NCI-H526 (cell line): ENCODE measurements at places on chromosomes 4 and X.

- no peak for DNase-seq
Measured at GRCh38 chr4:113955411-113955810, 24.0 kb downstream of the ARSJ start.

DNA sequence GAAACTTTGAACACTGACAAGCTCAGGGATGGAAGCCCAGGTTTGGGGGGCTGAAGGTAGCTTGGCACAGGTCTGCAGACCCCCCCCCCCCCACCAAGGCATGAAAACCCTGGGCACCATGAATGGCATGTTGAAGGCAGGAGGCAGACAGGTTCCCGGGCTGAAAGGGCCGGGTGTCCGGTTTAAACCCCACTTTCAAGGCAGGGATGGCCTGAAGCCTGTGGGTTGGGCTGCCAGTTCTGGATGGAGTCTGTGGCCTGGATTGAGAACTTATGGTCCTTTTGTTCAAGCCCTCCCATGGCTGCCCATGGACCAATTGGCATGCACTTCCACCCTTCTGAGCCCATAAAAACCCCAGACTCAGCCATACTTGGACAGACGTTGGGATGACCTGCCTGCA lies 616.9 kb downstream of the ADGRL3 start:
- no peak for DNase-seq

DNA sequence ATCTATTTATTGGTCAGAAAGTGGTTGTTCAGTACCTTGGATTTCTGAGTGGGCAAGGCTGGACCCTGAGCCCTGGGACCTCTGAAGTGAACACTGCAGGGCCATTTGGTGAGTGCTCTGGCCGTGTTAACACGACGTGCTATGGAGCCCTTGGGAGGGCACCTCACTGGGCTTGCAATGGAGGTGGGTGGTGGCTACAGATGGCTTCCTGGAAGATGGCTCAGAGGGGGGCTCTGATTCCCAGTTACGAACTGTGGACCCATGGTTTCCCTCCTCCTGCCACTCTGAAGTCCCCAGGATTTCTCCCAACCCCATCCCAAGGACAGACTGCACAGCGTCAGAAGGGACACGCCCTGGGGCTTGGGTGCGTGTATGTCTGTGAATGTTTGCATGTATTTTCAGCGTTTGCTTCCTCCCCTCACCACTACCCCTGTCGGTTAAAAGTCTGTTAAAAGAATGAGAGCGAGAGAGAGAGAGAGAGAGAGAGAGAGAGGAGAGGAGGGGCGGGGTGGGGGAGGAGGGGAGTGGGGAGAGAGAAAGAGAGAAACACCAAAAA lies 3.7 kb upstream of the RHOH start:
- peak; percentile 47 for DNase-seq

GRCh38 chr4:52685316-52685715 lies 26.2 kb upstream of the USP46 start:
- no peak for DNase-seq

- DNase-seq: peak; percentile 74
Measured at GRCh38 chr4:129231945-129232588, 136.1 kb downstream of the C4orf33 start.

GRCh38 chr4:7582313-7583097 lies 147.8 kb upstream of the PSAPL1 start:
- no peak for DNase-seq

DNA sequence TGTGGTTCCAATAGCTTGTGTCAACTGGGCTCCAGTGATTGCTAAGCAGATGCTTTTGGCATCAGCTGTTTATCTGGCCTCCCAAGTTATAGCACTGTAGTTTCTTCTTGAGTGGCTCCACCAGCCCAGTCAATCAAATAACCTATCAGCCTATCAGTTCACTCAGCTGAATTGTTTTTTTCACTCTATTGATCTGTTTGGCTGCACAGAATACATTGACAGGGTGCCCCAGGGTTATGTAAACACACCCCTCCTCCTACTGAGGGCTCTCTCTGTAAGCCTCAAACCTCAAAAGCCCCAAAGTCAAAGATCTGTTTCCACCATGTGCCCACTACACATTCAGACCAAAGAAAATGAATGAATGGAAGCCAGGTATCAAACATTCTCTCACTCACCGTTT lies 214.0 kb downstream of the HS6ST2 start:
- DNase-seq: no peak

DNA sequence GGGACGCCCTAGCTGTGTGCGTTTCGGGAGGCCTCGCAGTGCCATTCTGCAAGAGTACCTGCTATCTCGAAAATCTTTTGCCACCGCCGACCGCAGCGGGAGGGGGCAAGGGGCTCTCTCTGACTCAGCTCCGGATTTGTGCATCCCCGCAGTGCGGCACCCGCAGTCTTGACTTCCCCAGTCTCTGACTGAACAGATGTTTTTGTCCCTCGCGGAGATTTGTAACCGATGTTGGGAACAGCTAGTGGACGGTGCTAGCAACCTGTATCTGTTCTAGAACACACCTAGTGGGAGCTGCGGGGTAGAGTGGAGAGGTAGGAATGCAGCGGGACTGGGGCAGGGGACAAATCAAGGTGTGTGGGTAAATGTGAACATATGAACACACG lies 17.2 kb downstream of the NKX6-1 start:
- DNase-seq: no peak

DNA sequence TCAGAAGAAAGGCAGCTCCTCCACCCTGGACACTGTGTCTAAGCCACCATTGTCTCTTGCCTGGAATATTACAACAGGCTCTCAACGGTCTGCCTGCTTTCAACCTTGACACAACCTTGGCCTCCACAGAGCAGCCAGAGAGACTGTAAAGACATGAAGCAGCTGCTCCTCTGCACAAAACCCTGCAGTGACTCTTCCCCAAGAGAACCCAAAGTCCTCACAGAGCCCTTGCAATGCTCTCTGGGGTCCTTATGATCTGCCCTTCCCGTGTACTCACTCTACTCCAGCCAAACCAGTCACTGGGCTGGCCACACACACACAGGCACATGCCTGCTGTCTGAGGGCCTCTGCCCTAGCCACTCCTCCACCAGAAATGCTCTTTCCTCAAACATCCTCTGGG lies 75.9 kb upstream of the CPEB2 start:
- DNase-seq: no peak

GRCh38 chr4:153480704-153481103 lies 14.5 kb downstream of the TMEM131L start:
- DNase-seq: no peak

GRCh38 chr4:123976819-123977218 lies 580.2 kb downstream of the SPRY1 start:
- no peak for DNase-seq
